ENCODE measurements at places on chromosomes 4 and X.

GRCh38 chrX:111671668-111672067 is 9.3 kb upstream of the ALG13 start:
- DNase-seq, result no peak

DNA sequence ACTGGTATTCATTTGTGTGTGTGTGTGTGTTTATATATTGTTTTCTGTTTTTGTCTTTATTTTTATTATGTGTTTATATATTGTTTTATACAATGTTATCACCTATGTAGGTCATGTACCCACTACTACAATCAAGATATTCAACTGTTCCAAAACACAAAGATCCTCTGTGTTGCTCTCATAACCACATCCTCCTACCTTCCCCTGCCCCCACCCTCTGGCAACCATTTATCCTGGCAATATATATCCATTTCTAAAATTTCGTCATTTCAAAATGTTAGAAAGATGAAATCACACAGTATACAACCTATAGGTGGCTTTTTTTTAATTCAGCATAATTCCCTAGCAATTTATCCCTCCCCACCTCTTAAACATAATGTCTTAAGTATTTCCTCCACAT is 18.8 kb upstream of the RPL34 start:
- DNase-seq, result no peak

- no peak for DNase-seq
These were observed 550.9 kb upstream of the NDST4 start for GRCh38 chr4:115664285-115664684.

DNA sequence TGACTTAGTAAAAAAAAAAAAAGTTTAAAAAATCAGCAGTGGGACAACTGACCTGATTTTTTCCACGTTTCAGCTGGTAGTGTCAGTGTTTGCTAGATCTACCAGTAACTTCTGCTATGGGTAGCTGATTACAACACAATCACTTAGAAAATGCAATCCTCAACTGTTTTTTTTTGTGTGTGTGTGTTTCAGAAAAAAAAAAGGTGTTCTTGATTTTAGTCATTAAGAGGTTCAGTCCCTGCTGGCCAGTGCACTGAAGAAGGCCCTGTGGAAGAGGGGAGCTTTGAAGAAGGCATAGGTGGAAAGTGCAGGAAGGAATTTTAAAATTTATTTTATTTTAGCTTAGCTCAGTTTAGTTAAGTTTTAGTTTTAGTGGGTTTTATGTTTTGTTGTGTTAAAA is 46.9 kb downstream of the SH2D1A start:
- DNase-seq, result no peak

DNA sequence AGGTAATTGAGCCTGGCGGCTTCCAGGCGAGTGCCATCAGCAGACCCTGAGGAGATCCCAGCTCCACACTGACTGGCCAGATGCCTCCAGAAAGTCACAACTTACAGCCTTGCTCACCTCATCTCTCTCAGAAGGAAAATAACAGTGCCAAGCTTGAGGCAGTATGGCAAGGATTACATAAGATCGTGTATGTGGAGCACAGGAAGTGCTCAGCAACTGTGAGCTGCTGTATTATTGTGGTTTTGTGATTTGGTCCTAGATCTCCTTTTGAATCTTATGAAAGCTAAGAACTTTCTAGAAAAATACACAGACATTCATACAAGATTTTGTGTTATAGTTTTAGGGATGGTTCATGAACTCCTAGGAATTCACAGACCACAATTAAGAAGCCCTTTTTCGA is 14.0 kb downstream of the RASL11B start:
- no peak for DNase-seq

GRCh38 chrX:107480272-107480671 is 30.8 kb downstream of the FRMPD3 start:
- no peak for DNase-seq

DNA sequence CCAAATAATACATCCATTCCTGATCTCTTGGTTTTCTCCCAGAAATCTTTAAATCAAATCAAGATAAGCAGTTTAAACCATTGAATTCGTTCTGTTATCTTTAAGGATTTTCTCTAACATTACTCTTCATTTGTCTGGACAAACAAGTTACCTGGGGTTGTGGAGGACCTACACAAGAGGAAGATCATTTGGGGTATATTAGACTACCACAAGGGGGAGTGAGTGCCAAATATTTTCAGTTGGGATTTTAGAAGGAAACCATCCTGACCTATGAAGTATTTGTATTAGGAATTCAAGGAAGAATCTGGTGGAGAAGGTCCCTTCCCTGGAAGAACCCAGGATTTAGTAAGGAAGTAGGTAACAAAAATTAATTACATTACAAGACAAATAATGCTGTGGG is 12.0 kb upstream of the DCHS2 start:
- peak; percentile 33 for DNase-seq

DNA sequence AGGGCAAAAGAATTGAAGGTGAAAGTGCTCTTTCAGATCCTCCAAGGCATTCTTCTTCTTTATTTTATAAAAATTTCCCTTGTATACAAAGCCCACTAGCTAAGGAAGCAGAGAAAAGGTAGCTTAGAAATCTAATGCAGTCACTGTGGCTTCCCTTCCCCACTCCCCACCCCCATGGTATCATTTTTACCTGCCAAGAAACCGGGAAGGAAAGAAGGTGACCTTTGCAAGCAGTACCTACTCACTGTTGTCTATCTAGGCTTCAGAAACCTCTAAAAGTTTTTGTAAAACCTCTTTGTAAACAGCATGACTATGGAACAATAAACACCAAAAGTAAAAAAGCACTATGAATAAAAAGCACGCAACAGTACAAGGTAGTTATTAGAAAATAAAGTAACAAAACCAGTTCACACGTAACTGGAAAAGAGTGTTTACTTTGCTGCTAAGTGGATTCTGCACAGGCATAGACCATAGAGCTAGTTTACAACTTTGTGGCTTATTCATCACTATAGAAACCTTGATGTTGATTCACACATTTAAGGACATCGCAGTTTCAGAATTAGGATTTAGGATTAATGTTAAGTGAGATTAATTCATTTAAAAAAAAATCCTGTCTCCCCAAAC is 109.6 kb upstream of the FTHL17 start:
- no peak for DNase-seq

DNA sequence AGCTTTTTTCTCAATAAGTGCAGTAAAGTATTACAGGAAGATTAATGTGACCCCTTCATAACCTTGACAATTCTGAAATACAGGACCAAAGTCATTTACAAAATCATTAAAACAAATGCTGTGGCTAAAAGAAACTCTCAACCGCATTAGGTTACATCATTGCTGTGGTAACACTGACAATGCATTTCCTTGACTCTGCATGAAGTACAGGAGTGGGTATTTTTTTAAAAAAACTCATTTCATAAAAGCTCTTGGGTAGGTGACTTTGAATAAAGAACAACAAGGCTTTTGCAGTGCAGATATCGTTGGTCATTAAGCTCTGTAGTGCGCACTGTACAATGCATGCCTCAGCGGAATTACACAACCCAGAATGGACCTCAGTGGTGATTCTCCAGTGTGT is 23.4 kb upstream of the XK start:
- DNase-seq, result no peak

DNA sequence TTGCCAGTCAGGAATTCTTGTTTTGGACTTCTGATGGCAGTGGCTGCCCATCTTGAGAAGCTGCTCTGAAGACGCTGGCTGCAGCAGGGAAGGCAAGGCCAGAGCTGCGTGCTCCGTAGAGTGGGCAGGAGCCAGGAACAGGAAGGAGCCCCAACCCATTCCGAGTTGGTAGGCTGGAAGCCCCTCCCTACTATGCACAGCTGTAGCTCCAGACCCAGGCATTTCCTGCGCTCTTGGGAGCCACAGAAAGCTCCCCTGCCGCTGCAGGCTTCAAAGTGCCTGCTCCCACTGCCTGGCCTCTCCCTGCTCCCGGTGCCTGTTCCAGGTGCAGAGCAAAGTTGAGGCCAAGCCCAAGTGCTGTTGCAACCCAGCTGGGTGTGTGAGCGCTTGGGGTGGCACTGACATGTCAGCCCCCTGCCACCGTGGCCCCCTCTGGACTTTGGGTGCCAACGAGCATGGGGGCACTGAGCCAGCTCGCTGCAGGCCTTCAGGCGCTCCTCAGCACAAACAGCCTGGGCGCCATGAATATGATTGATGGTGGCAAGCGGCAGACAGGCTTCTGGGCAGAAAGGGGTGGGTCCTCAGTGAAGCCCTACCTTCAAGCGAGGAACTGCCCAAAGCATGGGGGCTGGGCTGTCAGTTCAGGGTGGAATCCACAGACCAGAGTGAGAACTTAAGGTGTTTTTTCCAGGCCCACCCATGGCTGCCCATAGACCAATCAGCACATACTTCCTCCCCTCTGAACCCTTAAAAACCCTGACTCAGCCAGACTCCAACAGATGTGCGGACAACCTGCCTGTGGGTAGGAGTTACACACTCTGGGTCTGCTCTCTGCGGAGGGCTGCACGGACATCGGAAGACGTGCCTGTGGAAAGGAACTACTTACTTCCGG is 677.2 kb upstream of the INTU start:
- no peak for DNase-seq

- no peak for DNase-seq
These were observed 8.5 kb upstream of the ERCC6L start for GRCh38 chrX:72247206-72247942.

DNA sequence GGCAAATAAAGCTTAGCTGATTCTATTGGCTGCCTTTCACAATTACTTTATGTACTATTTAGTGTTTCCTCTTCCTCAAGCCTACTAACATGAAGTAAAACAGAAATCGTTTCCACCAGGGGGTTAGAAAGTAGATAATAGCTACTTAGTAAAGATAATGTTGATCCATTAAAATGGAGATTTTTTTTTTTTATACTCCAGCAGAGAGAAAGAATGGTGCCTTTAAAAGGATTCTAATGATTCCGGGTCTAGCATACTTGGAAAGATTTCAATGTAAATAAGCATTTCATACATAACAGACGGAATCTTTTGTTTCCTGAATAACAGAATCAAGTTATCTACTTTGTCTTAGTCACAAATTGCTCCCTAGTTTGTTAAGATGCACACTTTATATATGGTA is 37.1 kb downstream of the GK start:
- DNase-seq, result no peak

GRCh38 chr4:40626183-40626990 is 3.3 kb downstream of the RBM47 start:
- DNase-seq, result peak; percentile 42

GRCh38 chr4:152479428-152480026 is 56.4 kb downstream of the FBXW7 start:
- no peak for DNase-seq

- DNase-seq, result no peak
These were observed 32.4 kb upstream of the LGI2 start for GRCh38 chr4:25063116-25063515.

- DNase-seq, result peak; percentile 12
These were observed 23.2 kb upstream of the HOPX start for GRCh38 chr4:56704089-56704871.

GRCh38 chr4:107655289-107655688 is 64.7 kb downstream of the PAPSS1 start:
- no peak for DNase-seq

DNA sequence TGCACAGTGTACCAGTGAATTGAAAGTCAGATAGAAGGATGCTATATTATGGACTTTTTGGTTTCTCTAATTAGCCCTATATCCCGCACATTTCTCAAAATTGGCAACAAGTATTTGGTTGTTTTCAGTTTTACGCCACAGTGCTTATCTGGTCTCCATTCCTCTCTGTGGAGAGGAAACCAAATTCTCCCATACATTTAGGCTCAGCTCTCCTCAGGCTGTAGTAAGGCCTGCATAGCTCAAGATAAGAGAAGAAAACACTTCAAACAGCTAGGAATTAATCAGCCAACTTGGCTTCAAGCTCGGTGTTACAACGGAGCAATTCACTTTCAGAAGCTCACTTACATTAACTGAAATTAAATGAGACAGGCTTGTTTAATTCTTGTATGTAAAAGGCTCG is 263.2 kb downstream of the PDHA2 start:
- no peak for DNase-seq

GRCh38 chr4:141078871-141079270 is 54.4 kb downstream of the RNF150 start:
- DNase-seq, result no peak

DNA sequence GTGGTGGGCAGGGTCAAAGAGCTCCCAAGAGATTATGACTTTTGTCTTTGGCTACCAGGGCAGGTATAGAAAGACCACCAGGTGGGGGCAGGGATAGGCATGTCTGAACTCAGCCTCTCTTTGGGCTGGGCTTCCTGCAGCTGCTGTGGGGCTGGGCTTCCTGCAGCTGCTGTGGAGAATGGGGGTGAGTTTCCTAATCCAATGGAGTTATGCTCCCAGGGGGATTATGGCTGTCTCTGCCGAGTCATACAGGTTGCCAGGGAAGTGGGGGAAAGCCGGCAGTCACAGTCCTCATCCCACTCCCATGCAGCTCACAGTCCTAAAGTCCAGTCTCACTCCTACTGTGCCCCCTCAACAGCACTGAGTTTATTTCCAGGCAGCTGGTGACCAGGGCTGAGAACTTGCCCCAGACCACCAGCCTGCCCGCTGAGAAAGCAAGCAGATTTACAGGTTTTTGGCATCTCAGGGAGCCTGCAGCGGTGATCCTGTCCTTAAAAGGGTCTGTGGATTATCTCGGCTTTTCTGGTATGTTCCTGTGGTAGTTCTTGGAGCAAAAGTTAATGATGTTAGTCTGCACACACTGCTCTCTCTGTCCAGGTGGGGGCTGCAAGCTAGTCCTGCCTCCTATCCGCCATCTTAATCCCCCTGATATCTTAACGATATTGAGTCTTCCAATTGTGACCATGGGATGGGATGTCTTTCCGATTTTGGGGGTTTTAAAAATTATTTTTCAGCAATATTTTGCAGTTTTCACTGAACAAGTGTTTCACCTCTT is 133.4 kb downstream of the RTL9 start:
- no peak for DNase-seq

GRCh38 chr4:48483006-48483776 is at the start of gene SLC10A4:
Gene SLC10A4, plus strand, starts transcription at chr4:48483343. Its CDS starts 219 bp downstream, at chr4:48483562.
- peak; percentile 12 for DNase-seq

GRCh38 chrX:24577091-24577490 is 70.1 kb downstream of the PCYT1B start:
- DNase-seq, result no peak

DNA sequence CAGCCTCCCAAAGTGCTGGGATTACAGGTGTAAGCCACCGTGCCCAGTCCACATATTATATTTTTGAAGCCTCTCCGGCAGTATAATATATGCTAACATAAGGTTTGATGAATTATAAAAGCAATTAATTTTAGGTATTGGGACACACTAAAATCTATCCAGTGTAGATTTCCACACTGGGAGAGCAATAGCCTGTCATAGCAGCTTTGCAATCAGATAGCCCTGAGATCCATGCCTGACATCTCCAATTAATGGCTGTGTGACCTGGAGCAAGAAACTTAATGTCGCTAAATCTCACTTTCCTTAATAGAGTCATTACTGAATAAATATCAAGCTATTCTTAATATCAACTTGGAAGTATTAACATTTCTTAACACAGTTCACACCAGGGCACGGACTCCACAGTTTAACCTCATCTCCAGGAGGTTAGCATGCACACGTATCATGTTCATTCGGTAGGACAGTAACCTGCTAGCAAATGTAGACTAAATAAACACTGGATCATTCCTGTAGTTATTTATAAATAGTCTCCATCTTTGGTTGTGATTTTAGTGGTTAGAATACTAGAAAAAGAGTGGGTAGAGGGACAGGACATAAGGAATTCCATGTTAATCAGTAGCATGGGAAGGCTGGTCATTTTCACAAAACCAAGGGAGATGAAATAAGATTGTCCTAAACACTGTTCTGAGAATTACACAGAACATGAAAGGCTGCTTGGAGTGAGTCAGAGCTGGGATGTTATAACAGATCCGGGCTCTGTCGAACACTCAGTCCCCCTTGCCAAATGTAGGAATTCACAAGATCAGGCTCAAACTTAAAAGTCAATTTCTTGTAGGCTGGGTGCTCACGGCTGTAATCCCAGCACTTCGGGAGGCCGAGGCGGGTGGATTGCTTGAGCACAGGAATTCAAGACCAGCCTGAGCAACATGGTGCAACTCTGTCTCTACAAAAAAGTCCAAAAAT is 254.7 kb downstream of the PALLD start:
- peak; percentile 35 for DNase-seq

All from ELR (cell line).